Effector CD8-positive, alpha-beta T cell (primary cell): ENCODE measurements at places on chromosomes 11 and 22.
A peak's percentile ranks its signal among the peaks of the same experiment; 100 is the strongest.

GRCh38 chr11:76150141-76150540 lies 56.2 kb downstream of the WNT11 start:
- DNase-seq: no peak

DNA sequence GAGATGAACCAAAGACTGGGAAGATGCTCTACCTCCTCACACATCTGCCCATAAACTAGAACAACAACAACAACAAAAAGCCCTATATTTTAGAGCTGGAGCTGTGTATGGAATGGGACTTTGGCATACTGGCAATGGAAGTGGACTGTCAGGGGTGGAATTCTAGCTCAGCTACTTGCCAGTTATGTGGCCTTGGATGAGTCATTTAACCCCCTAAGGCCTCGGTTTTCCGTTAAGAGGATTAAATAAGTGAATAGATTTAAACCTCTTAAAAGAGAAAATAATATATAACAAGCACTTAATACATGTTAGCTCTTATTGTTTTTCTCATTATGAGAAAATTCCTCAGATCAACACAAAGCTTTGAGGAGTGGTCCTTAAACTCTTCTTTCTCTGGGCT lies 195.0 kb downstream of the KIF18A start:
- no peak for DNase-seq

DNA sequence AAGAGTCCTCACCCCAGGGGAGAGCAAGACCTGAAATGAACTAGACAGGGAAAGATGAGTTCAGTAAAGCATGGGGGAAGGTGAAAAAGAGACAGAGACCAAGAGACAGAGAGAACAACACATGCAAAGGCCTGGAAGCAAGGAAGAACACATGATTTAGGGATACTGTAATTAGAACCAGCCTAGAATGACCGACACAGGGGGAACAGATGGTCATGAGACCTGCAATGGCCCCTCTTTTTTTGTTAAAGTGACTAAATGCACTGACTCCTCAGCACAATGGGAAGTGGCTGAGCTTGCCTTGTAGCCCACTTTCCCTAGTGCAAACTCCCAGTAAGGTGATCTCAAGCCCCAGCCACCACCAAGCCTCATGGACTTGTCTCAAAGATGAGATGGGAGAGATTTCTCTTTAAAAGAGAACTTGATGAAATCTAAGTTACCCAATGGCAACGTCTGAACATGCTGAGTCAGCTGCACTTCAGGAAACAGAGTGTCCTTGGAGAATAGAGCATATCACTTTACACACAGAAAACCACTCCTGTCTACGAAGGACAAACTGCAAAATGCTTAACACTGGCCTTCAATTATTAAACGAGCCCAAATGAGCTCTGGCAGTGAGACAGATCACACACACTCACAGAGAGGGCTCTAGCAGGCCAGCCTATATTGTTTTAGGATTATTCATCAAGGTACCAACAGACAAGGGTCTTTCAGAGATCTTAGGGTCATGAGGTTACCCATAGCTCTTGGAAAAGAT lies 91.0 kb downstream of the SERGEF start:
- no peak for DNase-seq

DNA sequence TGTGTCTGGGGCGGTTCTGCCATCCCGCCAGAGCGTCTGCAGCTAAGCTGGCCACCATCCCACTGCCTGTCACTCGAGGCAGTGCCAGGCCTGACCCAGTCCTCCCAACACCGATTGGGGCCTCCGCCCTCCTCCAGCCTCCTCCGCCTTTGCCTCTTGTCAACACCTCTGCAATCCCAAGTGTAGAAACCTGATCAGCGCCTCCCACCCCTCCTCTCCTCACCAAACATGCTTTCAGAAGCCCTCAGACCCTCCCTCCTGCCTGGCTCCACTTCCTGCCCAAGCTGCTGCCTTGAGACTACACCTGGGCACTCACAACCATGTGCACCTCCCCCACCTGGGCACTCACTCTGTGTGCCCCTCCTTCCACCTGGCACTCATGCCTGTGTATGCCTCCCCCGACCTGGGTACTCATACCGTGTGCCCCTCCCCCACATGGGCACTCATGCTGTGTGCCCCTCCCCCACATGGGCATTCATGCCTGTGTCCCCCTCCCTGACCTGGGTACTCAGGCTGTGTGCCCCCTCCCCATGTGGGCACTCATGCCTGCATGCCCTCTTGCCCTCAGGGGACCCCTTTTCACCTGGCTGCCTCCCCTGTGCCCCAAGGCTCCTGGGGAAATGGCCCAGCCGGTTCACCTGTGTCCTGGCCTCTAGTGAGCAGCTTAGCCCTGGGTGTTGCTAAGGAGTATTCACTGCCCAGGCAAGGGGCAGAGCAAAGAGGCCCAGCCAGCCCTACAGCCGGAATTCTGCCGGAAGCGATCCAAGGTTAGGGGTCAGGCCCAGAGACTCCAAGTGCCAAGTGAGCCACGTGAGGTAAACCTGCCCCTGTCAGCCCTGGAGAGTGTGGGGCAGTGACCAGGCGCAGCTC lies 5.5 kb upstream of the IFITM10 start:
- DNase-seq: no peak

DNA sequence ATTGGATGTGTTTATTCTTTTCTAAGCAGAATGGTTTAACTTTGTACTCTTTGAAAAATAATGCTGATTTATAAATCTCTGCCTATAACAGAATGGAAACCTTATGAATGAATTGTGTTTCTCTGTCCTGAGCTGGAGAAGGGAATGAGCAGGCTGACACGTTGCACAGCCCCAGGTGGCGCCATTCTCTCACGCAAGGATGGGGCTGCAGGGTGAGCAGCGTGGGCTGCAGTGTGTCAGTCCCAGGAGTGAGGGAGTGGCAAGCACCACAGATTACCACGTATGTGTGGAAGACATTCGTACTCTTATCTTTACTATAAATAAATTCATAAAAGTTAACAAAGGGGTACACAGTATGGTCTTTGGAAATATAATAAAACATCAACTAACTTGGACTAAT lies 33.4 kb downstream of the FDX1 start:
- DNase-seq: no peak

GRCh38 chr11:125626288-125626950 lies 1.5 kb downstream of the CHEK1 start:
- no peak for DNase-seq

DNA sequence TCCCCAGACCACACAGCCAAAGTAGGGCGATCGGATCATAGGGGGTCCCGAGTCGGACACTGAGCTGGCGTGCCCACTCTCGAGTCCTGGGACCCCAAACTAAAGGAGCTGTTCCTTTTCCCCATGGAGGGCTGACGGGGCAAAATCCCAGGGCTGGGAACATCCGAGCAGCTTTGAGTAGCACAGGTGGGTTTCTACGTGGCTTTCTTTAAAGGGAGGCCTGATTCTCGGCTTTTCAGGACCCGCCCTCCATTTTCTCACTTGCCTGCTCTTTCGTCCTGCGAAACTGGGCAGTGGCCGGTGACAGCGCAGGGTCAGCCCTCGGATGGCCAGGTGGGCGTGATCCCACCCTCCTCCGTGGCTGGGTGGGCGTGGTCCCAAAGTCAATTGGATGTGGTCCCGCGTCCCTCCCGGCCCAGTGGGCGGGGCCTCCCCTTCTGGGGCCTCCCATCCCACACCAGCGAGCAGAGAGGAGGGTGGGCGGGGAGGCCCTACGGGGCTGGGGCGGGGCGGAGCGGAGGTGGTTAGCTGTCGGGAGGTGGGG lies 17.5 kb upstream of the TXNRD2 start:
- no peak for DNase-seq

GRCh38 chr22:27274770-27275449 lies 526.6 kb downstream of the MN1 start:
- DNase-seq: no peak

DNA sequence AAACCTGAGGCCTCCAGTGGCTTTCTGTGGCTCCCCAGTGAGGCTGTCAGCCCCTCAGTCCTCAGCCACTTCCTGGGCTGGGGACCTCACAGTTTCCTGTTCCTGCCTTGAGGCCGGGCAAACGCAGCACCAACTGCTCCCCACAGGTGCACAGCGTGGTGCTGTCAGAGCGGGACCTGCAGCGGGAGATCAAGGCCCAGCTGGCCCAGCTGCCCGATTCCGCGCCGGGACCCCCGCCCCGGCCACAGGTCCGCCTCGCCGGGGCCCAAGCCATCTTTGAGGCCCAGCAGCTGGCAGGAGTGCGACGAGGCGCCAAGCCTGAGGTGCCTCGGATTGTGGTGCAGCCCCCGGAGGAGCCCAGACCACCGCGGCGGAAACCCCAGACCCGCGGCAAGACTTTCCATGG lies 5.4 kb downstream of the TBC1D10C start:
- DNase-seq: peak; percentile 46

DNA sequence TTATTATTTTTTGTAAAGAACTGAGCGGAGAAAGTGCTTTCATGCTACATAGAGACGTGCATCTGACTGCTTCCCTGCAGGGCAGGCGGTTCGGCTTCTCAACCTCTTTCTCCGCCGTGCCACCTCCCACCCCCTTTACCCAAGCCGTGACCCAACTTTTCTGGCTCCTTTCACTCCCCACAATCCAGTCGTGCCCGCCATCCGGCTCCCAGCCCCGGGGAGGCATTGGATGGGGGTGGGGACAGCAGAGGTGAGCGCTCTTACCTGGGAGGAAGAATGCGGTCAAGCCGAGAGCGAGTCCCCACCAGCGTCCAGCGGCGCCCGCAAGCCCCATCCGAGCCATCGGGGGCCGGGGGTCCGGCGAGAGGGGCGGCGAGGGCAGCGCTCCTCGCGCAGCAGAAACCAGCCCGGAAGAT lies 781 bp downstream of the NECTIN1 start:
- no peak for DNase-seq

DNA sequence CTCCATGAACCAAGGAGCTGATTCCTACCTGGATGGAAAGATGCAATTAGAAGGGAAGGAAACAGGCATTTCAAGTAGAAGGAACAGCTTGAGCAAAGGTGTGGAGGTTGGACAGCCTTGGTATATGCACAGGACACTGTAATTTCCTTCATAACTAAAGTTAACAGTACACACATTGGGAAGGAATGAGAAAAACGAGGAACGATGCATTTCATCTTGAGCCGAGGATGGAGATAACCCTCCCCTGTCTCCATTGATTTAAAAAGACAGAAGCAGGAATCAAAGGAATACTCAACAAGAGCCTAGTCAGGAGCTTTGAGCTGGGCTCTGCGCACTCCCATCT lies 2.3 kb upstream of the PRG2 start:
- DNase-seq: no peak
